GM12864 (cell line): ENCODE measurements at places on chromosomes 1 and 21.

DNA sequence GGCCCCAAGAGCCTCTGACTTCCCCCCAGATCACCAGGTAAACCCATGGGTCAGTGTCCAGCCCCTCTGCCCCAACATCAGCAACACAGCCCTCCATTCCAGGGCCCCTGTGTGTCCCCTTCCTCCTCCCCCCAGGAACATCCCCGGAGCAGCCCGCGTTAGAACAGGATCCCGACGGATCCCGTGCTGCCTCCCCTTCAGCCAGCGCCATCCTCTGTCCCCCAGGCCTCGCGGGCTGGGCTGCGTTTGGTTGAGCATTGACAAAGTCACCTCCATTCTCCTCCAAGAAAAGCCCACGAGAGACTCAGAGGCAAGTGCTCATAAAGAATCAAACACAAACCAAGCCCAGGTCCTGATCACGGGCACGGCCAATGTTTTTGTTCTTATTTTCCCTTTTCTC is 160.0 kb upstream of the ARHGEF16 start:
- DNase-seq, result no peak

GRCh38 chr1:185720633-185721272 is 13.4 kb upstream of the HMCN1 start:
- DNase-seq, result no peak

- peak; percentile 13 for DNase-seq
These were observed 235.2 kb downstream of the KCNT2 start for GRCh38 chr1:196372896-196373536.

- no peak for DNase-seq
These were observed 24.2 kb upstream of the DYNLT5 start for GRCh38 chr1:66728021-66728420.

DNA sequence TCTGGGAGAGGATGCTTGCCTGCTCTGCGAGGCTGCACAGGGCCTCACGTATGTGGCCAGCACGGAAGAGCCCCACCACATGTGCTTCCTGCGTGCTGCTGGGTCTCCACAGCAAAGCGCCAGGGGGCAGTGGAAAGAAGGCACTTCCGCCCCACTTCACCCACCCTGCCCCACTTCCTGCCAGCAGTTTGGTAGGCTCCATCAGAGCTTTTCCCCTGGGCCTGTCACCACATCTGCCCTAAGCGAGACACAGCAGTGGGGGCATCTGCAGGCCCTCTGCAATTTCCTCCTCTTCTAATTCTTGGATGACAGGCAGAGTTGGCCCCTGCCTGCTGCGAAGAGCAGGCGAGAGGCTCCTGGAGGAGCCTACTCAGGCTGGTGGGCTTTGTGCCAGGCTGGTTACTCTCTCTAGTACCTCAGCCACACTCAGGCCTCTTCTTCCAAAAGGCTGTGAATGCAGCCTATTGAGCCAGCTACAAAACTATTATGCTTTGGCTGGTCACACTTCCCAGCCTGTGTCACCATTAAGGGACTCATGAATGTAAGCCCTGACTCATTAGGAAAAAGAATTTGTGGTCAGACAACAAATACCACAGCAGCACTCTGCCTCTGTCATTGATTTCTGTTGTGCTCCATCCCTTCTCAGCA is 25.0 kb downstream of the CD244 start:
- peak; percentile 66 for DNase-seq

- no peak for DNase-seq
These were observed 124.9 kb upstream of the TNFSF4 start for GRCh38 chr1:173332026-173332425.

- DNase-seq, result peak; percentile 91
These were observed 135.7 kb upstream of the SLC45A1 start for GRCh38 chr1:8182034-8182761.

DNA sequence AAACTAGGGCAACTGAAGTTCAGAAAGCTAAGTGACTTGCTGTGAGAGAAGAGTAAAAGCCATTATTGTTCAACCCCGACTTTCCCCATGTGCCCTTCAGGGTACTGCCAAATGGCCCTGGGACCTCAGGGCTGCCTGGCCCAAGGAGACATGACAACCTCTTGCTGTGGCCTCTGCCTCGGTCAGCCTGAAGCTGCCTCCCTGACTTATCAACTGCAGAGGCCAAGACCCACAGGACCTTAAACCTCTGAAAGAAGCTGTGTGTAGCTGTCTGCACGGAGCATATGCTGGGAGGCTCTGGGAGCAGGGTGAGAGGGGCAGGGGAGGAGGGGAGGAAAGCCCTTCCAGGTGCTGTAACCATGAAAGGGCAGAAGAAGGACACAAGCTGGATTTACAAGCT is 35.9 kb downstream of the HMGB4 start:
- no peak for DNase-seq

- no peak for DNase-seq
These were observed 125.9 kb downstream of the ATP5PO start for GRCh38 chr21:33789697-33790096.

DNA sequence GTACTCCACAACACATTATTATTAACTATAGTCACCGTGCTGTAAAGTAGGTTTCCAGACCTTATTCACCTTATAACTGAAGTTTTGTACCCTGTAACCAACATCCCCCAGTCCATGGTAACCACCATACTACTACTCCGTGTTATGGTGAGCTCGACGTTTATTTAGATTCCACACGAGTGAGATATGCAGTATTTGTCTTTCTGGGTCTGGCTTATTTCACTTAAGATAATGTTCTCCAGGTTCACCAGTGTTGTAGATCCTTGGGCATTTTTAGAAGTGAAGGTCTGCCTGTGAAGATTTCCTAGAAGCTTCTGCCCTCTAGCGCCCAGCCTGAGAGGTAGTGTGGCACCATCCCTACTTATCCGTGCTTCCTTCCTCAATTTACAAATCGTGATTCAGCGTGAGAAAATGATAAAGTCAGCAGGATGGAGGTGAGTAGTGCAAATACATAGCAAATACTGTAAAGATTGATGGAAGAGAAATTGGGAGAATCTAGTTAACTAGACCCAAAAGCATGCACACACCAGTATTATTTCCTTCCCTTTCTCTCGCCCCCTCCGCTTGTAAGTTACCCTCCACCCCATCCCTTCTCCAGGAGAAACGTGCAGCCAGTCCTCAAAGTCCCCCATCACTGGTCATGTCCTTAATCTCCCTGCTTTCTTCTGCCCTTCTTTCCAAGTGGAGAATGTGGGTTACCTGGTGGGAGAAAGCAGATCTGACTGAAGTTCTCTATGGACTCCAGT is 36.0 kb upstream of the DISC1 start:
- no peak for DNase-seq

DNA sequence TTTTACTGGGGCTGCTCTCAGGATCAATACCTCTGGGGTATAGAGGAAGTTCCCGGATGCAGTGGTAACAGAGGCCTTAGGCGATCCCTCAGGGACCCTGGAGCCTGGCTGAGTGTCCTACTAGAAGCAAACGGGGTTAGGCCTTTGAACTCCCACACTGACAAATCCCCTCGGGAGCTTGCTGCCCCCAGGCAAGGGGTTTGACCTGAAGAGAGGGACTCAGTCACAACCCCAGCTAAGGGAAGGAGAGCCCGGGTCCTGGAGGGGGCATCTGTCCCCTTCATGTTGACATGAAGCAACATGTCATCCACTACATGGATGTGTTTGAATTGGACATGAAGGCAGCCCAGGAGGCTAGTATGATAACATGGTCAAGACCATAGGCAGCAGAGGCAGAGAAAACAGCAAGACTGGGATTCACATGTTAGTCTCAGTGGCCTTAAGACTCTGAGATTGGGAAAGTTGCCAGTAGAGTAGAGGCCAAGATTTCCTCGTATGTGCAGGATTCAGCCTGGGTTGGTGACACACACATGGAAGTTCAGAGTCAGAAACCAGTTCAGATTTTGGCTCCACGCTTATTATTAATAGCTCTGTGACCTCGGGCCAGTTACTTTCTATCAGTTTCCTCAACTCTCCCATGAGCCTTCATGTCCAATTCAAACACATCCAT is 101.5 kb downstream of the KCNN3 start:
- no peak for DNase-seq

DNA sequence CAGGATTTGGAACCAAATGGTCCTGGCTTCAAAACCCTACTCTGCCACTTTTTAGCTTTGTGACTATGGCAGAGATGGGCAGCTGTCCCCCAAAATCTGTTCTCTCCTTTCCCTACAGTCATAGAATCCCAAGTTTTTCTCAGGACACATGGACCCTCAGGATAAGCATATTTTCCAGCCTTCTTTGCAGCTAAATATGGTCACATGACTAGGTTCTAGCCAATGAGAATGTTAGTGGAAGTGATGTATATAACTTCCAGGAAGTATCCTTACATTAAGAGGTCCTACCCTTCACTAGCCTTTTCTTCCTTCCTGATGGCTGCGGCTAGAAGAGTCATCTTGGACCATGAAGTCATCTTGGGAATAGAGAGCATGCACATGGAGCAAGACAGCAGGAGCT is 5.9 kb downstream of the IGSF3 start:
- no peak for DNase-seq

GRCh38 chr21:44724196-44724595 is 12.8 kb upstream of the TSPEAR start:
- DNase-seq, result no peak

GRCh38 chr1:203486618-203487370 is 7.2 kb upstream of the OPTC start:
- DNase-seq, result no peak

DNA sequence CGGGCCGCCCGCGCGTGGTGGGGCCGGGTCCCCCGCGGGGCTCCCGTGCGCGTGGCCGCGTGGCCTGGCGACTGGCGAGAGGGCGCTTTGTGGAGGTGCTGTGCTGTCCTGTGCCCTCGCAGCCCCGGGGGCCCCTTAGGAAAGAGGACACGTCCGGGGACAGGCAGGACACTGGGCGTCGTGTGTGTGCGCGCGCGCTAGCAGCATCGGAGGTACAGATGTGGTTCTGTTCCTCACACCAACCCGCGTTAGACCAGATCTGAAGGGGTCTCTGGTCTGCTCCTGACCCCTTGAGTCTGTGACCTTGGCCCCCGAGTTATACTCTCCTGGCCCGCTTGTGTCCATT is 489 bp downstream of the ACTN2 start:
- DNase-seq, result no peak

- DNase-seq, result no peak
These were observed 28.6 kb upstream of the STUM start for GRCh38 chr1:226519716-226520598.

DNA sequence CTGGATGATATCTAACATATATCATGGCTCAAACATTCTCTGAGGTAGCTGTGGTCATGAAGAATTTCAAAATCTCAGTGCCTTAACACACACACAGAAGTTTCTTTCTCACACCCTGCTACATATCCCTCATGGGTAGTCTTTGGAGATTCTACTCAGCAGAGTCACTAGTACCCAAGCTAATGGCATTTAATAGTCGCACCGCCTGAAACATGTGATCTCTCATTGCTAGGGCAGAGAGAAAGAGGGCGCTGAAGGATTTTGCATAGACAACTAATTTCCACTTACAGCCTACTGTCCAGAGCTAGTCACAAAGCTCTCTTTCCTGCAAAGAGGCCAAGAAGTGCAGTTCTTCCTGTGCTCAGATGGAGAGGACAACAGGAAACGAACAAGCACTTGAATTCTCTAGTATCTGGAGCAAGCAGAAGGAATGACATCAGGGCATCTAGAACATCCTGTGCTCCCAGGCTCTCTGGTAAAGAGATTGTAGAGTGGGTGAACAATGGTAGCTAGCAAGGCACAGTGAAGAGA is 183.4 kb upstream of the PTBP2 start:
- no peak for DNase-seq

DNA sequence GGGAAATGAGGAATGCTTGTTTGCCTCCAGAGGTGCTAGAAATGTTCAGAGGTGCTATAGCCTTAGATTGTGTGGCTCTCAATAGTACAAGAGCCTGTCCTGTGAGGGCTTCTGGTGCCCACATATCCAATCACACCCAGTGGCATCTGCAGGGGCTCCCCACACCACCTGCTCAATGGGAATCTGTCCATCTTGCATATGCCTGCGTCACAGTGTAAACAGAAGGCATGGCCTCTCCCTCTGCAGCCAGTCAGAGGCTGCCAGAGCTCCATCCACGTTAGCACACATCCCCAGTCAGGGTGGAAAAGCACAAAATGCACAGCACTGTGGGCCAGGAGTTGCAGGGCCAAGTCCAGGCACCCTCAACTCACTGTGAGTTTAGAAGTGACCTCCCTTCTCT is 113.6 kb upstream of the GRIK3 start:
- no peak for DNase-seq

GRCh38 chr21:16969636-16970035 is 543.2 kb upstream of the CXADR start:
- no peak for DNase-seq

GRCh38 chr1:55314740-55315139 is 99.6 kb upstream of the USP24 start:
- no peak for DNase-seq

DNA sequence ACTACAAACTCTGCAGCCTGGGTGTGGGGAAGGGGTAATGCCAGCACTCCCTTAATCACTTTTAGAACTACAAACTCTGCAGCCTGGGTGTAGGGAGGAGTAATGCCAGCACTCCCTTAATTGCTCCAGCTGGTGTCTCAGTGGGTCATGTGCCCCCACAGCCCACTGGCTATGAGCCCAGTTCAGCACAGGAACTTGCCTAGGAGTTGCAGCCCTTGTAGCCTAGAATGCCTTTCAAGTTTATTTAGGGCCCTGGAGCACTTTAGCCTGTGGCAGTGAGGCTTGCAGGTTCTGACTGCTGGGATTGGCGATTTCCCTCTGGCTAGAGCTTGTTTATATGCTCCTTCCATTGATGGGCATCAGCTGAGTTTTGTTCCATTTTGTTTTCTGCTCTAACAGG is 17.1 kb downstream of the VN1R5 start:
- DNase-seq, result no peak

GRCh38 chr1:227042292-227042691 is 102.2 kb downstream of the COQ8A start:
- no peak for DNase-seq

GRCh38 chr1:50181027-50181663 is 72.4 kb downstream of the ELAVL4 start:
- no peak for DNase-seq

DNA sequence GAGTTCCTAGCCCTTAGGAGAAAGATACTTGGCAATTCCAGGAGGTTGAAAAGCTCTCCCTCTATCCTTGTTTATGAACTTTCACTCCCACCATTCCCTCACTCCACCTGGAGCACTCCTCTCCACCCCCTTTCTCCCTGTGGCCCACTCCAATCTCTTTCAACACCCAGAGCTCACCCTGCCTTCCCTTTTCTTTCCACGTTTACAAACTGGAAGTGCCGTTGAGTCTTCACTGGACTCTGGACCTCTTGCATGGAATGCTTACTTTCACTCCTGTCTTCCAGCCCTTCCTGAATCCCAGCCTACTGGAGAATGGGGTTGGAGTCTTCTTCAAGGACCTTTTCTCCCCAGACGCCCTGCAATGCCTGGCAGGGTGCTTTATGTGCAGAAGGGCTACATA is 198.5 kb downstream of the RHOU start:
- DNase-seq, result no peak

GRCh38 chr1:23593556-23594148 is 34.4 kb upstream of the ID3 start:
- no peak for DNase-seq

DNA sequence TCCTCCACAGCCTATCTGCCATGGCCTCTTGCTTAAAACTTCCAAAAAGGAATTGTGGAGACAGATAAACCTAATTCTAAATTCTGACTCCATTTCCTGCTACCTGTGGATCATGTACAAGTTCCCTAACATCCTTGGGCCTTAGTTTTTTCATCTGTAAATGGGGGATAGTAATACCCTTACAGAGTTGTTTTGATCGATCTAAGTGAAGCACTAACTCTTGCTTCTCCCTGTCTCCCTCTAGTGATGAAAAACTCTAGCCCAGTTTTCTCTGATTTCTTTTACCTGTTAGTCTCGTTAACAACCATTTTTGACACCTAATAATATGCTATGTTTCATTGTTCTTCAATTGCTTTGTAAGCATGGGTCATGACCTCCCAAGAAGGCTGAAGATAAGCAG is 65.9 kb downstream of the TM2D1 start:
- no peak for DNase-seq
